ENCODE measurements at places on chromosomes 13 and 19.

GRCh38 chr19:45660636-45661035 is 7.4 kb upstream of the GIPR start:
- DNase-seq, result no peak

- no peak for DNase-seq
Measured at GRCh38 chr19:29590278-29590677, 15.8 kb upstream of the POP4 start.

DNA sequence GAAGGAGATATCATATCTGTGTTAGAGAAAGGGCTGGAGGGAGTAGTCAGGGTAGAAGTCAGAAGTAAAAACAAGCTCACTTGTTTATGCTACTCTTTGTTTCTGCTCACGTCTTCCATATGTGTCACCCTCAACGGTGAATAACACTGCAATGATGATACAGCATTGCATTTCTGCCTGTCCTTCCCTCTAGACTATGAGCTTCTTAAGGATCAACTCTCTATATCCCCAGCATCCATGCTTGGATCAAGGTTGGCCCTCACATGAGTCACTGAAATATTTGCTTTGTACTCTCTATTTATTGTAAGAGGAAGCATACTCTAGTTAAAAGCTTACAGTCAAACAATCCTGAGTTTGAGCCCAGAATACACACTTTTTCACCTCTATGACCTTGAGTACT is 406.0 kb downstream of the RFC3 start:
- DNase-seq, result no peak

DNA sequence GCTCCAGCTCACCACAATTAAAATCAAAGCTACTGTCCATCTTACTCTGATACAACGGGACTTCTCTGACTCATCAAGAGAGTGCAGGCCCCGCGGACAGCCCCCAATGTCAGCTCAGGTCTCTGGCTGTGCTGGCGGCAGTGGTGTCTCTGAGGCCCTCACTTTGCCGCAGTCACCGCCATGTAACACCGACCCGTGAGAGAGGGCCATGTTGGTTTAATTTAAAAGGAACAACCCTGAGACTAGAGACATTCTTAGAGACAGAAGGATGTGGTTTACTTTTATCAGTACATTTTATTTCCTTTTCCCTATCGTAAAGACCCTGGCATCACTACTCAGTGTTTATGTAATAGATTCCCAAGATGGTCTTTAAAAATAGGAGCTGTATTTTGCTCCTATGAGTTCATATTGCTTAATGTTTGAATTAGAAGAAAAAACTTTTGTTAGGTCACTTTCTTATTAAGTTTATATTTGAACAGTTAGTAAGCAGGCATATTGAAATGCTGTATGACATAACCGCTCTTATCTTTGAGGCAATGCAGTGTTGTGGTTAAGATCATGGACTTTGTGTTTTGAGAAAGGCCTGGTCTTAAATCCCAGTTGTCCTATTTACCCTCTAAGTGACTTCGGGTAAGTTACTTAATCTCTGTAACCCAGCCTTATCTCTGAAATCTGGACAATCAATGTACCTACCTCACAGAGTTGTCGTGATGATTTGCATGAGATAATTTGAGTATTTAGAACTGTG is 23.4 kb downstream of the DGKH start:
- DNase-seq, result no peak

GRCh38 chr13:80038371-80038770 is 302.6 kb downstream of the SPRY2 start:
- no peak for DNase-seq

DNA sequence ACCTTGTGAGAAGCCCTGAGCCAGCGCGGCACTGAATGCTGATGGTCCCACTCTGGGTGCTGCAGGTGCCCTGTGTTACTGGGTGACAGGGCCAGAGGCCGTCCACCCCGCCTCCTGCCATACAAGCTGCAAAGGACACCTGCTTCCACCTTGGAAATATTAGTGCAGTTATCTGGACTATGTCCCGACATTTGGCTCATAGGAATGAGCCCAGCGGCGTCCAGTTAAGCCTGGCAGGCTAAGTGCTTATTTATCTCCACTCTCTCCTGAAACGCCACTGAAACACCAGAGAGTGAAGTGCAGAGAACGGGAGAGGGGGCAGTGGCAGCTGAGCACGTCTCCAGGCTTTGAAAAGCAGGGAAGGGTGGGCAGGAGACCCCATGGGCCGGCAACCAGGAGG is 145.8 kb downstream of the KDM4B start:
- no peak for DNase-seq

Measured in activated CD8-positive, alpha-beta memory T cell treated with anti-CD3 and anti-CD28 coated beads for 1 hour (primary cell).